ENCODE measurements at places on chromosomes 12 and 14. TPM values are rescaled to one million over a fixed set of nuclear protein-coding genes. Genes with fewer than 3 reads are reported as not detected.

DNA sequence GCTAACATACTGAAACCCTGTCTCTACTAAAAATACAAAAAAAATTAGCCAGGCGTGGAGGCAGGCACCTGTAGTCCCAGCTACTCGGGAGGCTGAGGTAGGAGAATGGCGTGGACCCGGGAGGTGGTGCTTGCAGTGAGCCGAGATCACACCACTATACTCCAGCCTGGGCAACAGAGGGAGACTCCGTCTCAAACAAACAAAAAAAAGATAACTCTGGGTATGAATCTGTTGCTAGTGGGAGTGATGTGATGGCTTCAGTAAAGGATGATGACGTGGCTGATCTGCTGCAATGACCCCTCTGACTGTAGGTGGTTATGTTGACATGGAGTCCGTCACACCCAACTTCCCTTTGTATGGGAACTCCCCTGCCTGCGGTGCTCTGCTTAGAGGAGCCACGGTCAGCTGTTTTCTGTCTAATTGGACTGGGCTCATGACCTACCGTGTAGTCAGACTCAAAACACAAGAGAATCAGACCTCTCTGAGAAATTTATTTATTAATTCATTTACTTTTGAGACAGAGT is 59.1 kb upstream of the MED13L start:
- DNase-seq, result no peak

GRCh38 chr12:48936379-48936979 is 11.2 kb upstream of the FKBP11 start:
- peak; percentile 81 for DNase-seq

GRCh38 chr14:102902086-102902485 is 20.4 kb upstream of the AMN start:
- DNase-seq, result no peak

DNA sequence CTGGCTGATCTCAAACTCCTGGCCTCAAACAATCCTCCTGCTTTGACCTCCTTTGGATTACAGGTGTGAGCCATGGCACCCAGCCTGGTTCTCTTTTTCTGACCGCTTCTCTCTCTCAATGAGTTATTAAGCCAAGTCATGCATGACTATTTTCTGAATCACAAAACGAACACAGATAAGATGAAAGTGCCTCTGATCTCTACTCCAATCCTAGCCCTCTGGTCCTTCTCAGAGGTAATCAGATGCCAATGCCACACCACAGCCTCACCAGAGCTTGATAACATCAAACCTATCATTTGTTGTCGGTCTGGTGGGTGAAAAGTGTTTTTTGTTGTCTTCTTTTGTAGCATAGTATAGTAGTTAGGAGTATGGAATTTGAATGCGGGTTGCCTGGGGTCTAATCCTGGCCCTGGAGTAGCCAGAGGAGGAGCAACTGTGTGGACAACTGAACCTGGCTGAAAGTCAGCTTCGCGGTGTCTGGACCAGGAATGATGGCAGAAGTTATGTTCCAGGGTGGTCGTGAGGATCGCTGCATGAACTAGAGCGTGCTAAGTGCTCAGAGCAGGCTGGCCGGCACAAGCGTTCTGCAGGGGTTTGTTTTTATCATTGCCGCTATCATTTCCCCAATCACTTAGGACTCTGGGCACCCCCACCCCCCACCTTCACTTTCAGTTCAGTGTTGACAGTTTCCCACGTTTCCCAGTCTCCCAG is 77.9 kb downstream of the SPRING1 start:
- DNase-seq, result no peak

GRCh38 chr14:40347675-40348074 is 915.4 kb upstream of the FBXO33 start:
- no peak for DNase-seq

- no peak for DNase-seq
Measured at GRCh38 chr14:73958591-73958990, 8.5 kb downstream of the COQ6 start.

DNA sequence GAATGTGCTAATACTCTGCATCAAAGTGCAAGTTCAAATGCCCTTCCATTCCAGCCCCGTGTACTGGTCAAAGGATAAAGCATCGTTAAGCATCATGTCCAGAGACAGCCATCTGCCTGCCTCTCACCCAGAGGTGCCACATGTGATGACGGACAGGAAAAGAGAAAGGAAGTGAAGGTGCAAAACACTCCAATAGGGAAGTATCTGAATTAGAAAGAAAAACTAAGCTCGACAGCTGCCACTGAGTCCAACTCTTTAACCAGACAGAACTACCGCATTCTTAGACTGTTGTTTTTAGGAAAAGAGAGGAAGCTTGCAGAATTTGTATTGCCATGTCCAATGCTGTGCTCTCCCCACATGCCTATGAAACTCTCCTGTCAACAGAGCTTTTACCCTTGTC is 465.0 kb upstream of the SOX5 start:
- DNase-seq, result no peak

GRCh38 chr12:27190761-27191160 is 53.3 kb upstream of the STK38L start:
- DNase-seq, result no peak

DNA sequence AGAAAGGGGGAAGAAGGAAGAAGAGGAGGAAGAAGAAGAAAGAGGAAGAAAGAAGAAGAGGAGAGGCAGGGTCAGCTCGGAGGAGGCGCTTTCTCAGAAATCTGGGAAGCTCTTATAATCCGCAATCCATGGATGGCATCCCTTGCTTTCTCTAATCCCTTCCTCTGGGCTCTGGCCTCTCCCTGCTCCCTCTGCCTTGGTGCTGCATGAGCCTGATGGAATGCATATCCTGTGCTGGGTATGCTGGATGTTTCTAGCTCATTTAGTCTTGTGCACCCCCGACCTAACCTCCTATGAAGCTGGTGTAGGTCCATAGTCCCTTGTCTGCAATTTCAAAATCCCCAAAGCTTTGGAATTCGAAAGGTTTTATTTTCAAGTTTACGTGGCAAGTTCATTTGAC is 94.2 kb upstream of the MYL2 start:
- no peak for DNase-seq

GRCh38 chr12:22709292-22709691 is 84.3 kb downstream of the ETNK1 start:
- no peak for DNase-seq

GRCh38 chr12:89927226-89927698 is 218.6 kb upstream of the ATP2B1 start:
- DNase-seq, result no peak

GRCh38 chr12:98939350-98939749 is 294.3 kb downstream of the APAF1 start:
- DNase-seq, result no peak

GRCh38 chr12:55470088-55470829 is at the start of gene OR6C70:
OR6C70 (minus strand) TSS chr12:55470138; CDS start chr12:55470138, 0 bp downstream.
- DNase-seq, result no peak

DNA sequence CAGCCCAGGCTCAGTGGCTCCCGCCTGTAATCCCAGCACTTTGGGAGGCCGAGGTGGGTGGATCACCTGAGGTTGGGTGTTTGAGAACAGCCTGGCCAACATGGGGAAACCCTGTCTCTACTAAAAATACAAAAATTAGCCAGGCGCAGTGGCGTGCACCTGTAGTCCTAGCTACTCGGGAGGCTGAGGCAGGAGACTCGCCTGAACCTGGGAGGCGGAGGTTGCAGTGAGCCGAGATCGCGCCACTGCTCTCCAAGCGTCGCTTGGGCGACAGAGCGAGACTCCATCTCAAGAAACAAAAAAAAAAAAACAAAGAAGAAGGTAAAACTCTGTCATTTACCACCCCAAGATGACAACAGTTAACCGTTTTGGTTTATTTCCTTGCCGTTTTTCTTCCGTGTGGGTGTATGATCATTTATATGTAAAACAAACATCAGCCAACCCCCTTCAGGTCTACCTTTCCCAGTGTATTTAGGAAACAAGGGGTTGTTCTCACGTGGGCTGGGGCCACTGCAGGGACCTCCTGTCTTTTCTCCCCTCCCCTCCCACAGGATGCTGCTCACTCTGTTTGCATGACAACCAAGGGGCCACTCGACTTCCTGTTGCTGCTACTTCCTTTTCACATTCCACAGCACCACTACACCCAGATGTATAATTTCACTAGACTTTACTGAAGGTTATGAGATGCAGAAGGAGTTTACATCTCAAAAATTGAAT is 13.6 kb downstream of the TTC9 start:
- DNase-seq, result no peak

DNA sequence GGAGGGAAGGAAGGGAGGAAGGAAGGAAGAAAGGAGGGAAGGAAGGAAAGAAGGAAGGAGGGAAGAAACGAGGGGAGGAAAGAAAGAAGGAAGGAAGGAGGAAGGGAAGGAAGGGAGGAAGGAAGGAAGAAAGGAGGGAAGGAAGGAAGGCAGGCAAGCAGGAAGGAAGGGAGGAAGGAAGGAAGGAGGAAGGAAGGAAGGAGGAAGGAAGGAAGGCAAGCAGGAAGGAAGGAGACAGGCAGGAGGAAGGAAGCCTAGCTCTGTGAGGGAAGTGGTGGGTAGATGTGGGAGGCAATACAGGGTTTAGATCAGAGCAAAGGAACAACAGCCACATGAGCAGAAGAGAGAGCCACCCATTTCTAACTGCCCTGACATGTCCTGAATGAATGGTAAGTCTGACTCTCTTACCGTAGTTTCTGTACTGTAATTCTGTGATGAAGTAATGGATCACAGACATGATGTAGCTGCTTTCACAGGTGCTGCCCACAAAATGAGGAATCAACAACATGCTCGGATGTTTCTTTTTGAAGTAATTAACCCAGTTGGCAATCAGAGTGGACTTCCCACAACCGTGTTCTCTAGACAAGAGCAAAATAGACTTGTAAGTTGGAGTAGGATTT is 24.4 kb upstream of the HSP90B1 start:
- no peak for DNase-seq

GRCh38 chr14:32200368-32201192 is 1.3 kb upstream of the RNU6-7 start:
- DNase-seq, result no peak

DNA sequence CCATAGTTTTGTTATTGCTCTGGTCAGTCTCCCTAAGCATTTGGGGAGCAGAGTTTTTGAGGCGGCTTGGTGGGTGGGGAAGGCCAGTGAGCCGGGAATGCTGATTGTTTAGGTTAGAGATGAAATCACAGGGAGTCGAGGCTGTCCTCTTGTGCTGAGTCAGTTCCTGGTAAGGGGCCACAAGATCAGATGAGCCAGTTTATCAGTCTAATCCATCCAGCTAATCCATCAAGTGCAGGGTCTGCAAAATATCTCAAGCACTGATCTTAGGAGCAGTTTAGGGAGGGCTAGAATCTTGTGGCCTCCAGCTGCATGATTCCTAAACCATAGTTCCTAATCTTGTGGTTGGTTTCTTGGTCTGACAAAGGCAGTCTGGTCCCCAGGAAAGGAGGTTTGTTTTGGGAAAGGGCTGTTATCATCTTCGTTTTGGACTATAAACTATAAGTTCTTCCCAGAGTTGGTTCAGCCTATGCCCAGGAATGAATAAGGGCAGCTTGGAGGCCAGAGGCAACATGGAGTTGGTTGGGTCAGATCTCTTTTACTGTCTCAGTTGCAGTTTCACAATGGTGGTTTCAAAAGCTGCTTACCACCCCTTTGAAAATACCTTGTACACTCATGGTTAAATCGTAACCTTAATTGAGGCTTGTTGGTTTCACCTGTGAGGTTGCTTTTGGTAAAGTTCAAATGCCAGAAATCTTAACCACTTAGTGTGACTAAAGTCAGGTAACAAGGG is 33.6 kb upstream of the HIGD1C start:
- DNase-seq, result no peak

GRCh38 chr14:53757732-53758131 is 198.9 kb downstream of the BMP4 start:
- no peak for DNase-seq

DNA sequence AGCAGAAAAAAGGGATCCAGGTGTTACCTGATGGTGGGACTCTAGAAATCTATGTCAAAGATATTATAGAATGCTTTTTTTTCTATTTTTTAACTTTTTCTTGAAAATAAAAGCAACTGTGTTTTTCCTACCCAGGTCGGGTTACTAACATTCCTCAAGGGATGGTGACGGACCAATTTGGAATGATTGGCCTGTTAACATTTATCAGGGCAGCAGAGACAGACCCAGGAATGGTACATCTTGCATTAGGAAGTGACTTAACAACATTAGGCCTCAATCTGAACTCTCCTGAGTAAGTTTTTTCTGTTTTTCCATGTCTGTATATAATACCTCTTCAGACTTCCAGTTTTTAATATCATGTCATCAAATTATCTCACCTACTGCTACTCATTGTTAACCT is 27.6 kb upstream of the KCNMB4 start:
- no peak for DNase-seq

DNA sequence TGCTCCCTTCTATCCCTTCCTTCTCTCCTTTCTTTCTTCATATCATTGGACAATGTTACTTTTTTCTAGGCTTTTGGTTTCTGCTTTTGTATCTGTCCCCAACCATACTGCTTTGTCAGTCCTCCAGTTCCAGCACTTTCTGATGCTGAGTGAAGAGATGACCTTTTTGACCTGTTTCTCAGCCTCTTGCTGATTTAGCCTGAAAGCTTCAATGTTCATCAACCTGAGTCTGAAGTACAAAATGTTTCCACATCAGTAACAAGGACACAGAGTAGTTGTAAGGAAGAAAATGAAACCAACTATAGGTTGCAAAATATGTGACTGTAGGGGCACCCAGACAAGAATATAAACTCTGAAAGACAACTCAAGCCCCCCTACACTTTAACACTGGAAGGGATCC is 25.2 kb upstream of the AKAP6 start:
- DNase-seq, result no peak

MYL6 gene
- 6,491 TPM for total RNA-seq

SLIRP gene
- 341 TPM for total RNA-seq

SPATA7 gene
- 38.0 TPM for total RNA-seq

ARHGAP9 gene
- 9.2 TPM for total RNA-seq

CDCA3 gene
- 0.36 TPM for total RNA-seq

TAS2R46 gene
- 5.0 TPM for total RNA-seq
